ENCODE measurements at places on chromosomes 11 and 22. TPM values are rescaled to one million over a fixed set of nuclear protein-coding genes. Genes with fewer than 3 reads are reported as not detected.

GRCh38 chr11:94519478-94520084, 7.3 kb downstream of the C11orf97 start:
- DNase-seq = peak; percentile 10

- no peak for DNase-seq
Measured at GRCh38 chr11:2750682-2751522, 51.1 kb upstream of the KCNQ1OT1 start.

DNA sequence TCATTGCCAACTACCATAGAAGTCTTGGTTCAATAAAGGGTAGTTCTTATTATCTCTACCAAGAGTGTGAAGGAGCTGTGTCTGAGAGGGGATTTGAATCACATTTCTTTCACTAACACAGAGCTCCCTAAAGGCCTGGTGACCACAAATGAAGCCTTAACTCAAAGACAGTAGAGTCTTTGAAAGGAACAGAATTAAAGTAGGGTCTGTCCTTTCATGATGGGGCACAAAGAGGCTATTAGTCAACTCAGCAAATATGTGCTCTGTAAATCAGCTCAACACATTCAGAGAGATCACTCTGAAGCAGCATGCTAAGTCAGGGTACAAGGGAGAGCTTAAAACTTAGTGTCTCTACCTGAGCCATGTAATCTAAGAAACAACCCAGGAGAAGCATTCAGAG, 212.4 kb upstream of the SYN3 start:
- no peak for DNase-seq

DNA sequence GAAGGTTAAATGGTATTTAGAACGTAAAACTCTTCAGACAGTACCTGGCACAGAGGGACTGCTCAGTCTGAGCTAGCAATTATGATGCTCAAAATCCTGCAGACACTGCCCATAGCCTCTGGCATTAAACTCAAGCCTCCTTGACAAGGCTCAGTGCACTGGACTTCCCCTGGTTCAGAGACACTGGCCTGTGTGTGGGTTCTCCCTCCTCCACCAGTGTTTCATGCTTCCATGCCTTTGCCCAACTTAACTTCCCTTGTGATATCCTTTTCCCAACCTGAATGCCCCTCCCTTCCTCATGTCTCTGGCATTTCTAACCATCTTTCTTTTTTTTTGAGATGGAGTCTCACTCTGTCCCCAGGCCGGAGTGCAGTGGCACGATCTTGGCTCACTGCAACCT, 9.1 kb downstream of the LTBP3 start:
- no peak for DNase-seq

DNA sequence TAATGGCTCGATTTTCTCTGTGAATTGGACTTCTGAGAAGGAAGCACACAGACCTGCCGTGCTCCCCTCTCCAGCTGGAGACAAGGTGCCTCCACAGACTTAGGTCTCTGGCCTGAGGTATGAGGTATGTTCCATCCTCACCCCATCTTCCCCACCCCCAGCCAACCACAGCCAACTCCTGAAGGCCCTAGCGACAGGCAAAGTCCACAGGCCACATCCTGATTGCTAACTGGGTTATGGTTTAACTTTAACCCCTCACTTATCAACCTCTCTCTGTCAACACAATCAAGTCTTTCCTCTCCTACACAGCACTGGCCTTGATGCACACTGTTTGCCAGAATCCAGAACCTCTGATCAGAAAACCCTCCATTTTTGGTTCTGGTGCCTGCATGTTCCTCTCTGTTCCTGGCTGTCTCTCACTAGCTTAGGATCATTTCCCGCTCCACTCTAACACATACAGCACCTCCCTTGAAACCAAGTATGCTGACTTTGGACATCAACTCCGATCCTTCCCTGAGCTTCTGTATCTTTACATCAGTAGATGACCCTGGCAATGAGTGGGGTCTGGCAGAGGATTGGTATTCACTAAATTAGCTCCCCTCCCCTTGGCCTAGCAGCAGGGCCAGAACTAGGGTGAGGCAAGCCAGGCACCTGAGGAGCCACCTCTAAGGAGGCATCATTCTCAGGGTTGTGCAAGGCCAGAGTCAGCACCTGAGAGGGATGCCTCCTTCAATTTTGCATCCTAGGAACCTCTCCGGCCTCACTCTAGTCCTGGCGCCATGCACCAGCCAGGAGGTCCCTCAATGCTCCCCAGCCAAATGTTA, 22.0 kb downstream of the JAML start:
- no peak for DNase-seq

GRCh38 chr11:100445231-100445735, 241.8 kb upstream of the ARHGAP42 start:
- DNase-seq = no peak

DNA sequence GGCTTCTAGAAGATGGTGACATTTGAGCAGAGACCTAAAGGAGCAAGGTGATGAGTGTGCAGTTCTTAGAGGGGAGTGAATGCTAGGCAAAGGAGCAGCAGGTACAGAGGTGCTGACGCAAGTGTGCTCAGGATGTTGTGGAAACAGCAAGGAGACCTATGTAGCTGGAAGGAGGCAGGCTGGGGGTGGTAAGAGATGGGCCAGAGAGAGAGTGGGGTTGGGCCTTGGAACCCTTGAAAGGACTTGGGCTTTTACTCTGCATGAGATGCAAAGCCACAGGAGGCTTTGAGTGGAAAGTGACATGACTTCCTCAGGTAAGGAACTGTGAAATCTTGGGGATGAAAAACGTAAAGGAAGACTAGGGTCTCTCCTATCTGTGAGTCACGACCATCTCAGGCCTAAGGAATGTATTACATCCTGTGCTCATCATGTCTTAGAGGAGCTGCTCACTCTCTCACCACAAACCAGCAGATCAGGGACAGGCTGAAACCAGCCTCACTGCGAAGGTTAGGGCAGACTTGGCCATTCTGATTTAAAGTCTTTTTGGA, 65.4 kb downstream of the MICAL2 start:
- DNase-seq = peak; percentile 87

GRCh38 chr22:50305923-50306566, 1.4 kb downstream of the PLXNB2 start:
- peak; percentile 92 for DNase-seq

DNA sequence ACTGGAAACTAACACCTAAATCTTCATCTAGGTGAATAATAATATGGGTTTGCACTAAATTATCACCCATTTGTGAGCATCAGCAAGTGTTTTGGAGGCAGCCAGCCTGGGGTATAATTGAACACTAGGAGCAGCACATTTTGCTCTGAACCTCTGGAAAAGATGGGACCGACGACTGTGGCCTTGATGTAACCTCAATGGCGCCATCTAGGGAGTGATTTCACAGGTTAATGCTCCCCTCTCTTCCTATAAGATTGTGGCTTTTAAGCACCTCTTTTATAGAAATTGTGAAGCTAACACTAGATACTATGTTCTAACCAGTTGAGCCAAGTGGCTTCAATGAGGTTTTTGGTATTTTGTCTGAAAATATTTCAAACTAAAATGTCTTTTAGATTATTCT, 203.7 kb downstream of the NELL1 start:
- no peak for DNase-seq

Gene TRPM5
- total RNA-seq = not detected

Gene TRAPPC4
- 75.6 TPM for total RNA-seq

Data from SJSA1 (cell line).